ENCODE measurements at places on chromosomes 16 and 17.

GRCh38 chr16:75514296-75514695 is 19.1 kb upstream of the CHST6 start:
- no peak overlapping the region for H3K4me3 ChIP-seq
- no peaks in the 10 kb centered on the region for H3K27me3 ChIP-seq
- H3K36me3 ChIP-seq, result no peaks in the 10 kb centered on the region
- H3K27ac ChIP-seq, result no peak overlapping the region
- no peak for DNase-seq
- H3K4me1 ChIP-seq, result peaks cover 10% of the 10 kb centered on the region

DNA sequence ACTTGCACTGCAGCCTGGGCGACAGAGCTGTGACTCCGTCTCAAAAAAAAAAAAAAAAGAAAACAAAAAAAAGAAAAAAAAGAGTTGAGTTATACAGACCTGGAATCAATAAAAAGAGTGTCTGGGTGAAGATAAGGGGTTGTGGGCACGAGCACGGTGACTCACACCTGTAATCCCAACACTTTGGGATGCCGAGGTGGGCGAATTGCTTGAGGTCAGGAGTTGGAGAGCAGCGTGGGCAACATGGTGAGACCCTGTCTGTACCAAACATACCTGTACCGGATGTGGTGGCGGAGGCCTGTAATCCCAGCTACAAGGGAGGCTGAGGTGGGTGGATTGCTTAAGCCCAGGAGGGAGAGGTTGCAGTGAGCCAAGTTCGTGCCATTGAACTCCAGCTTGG is 1.3 kb upstream of the TRAP1 start:
- no peaks in the 10 kb centered on the region for H3K36me3 ChIP-seq
- H3K27me3 ChIP-seq, result no peaks in the 10 kb centered on the region
- no peak overlapping the region for H3K27ac ChIP-seq

DNA sequence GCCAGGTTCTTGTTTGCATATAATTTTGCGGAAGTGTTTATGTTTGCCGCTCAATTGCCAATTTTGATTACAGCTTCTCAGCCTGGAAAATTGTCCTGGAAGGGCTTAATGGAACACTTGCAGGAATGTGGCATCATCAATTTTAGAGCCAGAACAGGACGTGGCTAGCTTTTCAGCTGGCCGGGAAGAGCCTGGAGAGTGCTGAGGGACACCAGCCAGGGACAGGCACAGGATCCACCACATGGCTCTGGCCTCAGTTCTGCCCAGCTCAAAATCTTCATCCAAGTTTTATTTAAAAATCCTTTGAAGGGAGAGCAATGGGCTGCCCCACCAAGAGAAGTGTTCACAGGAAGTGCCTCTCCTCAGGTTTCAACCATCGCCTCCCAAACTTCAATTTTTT is 287.2 kb upstream of the HSBP1 start:
- DNase-seq, result no peak
- H3K27me3 ChIP-seq, result no peaks in the 10 kb centered on the region
- H3K4me1 ChIP-seq, result no peaks in the 10 kb centered on the region
- no peak overlapping the region for H3K27ac ChIP-seq
- H3K4me3 ChIP-seq, result no peak overlapping the region

GRCh38 chr16:22358000-22358399 is 16.4 kb downstream of the CDR2 start:
- no peaks in the 10 kb centered on the region for H3K27me3 ChIP-seq
- no peak for DNase-seq
- H3K36me3 ChIP-seq, result no peaks in the 10 kb centered on the region
- H3K4me1 ChIP-seq, result peaks cover 15% of the 10 kb centered on the region

DNA sequence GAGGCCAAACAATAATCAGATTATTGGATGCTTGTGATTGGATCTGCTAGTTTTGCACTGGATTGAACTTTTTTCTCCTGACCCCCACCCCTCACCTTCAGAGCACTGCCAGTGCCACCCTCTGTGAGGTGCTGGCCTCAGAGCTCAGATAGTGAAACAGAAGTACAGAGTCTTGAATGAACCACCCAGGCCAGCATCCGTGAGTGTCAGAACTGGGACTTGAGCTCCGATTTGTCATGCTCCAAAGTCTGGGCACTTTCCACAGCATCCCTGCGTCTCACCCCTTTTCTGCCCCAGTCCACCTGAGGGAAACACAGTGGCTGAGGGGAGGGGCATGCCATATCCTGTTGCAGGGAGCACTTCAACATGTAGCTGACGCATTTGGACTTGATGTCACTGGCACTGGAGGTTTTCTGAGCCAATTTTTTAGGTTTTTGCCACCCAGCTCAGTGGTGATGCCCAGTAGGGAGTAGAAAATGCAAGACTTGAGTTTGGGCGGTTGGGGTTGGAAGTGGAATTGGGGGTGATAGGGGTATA is 47.3 kb downstream of the SMPD3 start:
- H3K36me3 ChIP-seq, result no peaks in the 10 kb centered on the region
- no peak for DNase-seq
- no peaks in the 10 kb centered on the region for H3K27me3 ChIP-seq
- no peak overlapping the region for H3K4me3 ChIP-seq

- H3K27me3 ChIP-seq, result no peaks in the 10 kb centered on the region
- H3K4me1 ChIP-seq, result peaks cover 17% of the 10 kb centered on the region
- no peak for DNase-seq
- no peak overlapping the region for H3K4me3 ChIP-seq
Observed at GRCh38 chr17:29138971-29139691, 41.1 kb downstream of the MYO18A start.

GRCh38 chr16:77612596-77612995 is 109.7 kb upstream of the NUDT7 start:
- H3K4me1 ChIP-seq, result no peaks in the 10 kb centered on the region
- H3K4me3 ChIP-seq, result no peak overlapping the region
- H3K27me3 ChIP-seq, result no peaks in the 10 kb centered on the region

- H3K27ac ChIP-seq, result peak overlapping the region; percentile 69
- DNase-seq, result no peak
- peaks cover 71% of the 10 kb centered on the region for H3K4me1 ChIP-seq
- H3K27me3 ChIP-seq, result no peaks in the 10 kb centered on the region
- H3K36me3 ChIP-seq, result peaks cover 8% of the 10 kb centered on the region
Observed at GRCh38 chr16:48295488-48296281, 48.3 kb upstream of the ABCC11 start.

GRCh38 chr17:21019976-21020586 is 22.7 kb downstream of the USP22 start:
- DNase-seq, result peak; percentile 49
- peaks cover 32% of the 10 kb centered on the region for H3K36me3 ChIP-seq

- H3K27ac ChIP-seq, result no peak overlapping the region
- peaks cover 9% of the 10 kb centered on the region for H3K4me1 ChIP-seq
- no peak overlapping the region for H3K4me3 ChIP-seq
- H3K27me3 ChIP-seq, result no peaks in the 10 kb centered on the region
- DNase-seq, result peak; percentile 12
Observed at GRCh38 chr16:30437511-30438046, 7.7 kb upstream of the DCTPP1 start.

DNA sequence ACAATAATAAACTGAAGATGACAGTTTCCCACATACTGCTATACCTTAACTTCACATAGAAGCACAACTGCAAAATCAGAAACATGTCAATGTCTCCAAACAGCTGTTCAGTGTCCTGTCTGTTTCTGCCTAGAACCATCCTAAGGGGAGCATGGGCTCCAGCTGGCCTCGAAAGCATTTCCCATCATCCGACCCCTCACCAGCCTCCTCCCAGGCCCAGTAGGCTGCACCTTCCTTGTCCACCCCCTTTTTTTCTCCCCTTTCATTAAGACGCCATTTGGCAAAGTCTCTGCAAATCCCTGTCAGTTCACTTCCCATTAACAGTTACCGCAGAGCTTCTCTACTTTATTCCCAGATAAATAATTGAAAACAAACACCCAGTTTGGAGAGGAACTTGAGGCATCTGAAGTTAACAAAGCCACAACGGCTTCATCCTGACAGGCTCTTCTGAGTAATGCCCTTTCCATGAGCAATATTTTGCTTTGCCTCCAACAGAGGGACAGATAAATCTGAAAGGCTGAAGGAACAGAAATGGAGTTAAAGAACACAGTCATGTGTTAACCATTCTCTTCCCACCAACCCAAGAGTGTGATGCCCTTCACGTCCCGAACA is 65.3 kb downstream of the SLC39A11 start:
- H3K4me3 ChIP-seq, result no peak overlapping the region
- no peaks in the 10 kb centered on the region for H3K27me3 ChIP-seq
- H3K4me1 ChIP-seq, result peaks cover 55% of the 10 kb centered on the region
- H3K36me3 ChIP-seq, result no peaks in the 10 kb centered on the region

DNA sequence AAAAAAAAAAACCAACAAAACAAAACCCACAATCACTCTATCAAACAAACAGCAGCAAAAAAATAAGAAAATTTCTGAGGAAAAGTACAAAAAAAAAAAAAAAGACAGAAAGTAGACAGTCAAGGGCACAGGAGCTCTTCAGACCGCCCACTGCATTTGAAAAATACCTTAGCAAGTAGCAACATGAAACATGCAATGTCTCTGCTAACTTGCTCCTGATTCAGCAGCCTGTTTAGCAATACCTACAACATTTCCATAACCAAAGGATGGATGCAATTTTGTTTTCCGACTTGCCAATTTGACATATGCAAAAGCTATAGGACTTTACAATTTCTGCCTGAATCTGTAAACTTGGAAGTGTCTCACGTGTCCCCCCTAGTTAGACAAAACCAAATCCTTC is 57.4 kb downstream of the SYNRG start:
- no peaks in the 10 kb centered on the region for H3K27me3 ChIP-seq
- H3K4me3 ChIP-seq, result no peak overlapping the region
- no peak overlapping the region for H3K27ac ChIP-seq

All from body of pancreas (tissue), 4 donors.